ENCODE measurements at places on chromosomes 6 and 20.

- DNase-seq = no peak
Observed at GRCh38 chr6:12359036-12359435, 68.9 kb downstream of the EDN1 start.

GRCh38 chr20:44111712-44112335 is 75.2 kb downstream of the JPH2 start:
- DNase-seq = no peak

DNA sequence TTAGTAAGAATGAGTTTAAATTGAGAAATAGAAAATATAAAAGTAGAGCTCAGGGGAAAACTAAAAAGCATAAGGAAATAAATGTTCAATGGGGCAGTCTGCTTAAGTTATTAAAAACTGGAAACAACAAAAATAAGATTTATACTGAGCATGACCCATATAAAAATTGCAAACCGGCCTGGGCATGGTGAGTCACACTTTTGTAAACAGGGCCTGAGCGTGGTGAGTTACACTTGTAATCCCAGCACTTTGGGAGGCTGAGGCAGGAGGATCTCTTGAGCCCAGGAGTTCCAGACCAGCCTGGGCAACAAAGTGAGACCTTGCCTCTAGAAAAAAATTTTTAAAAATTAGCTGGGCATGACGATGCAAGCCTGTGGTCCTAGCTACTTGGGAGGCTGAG is 74.6 kb downstream of the TMEM244 start:
- no peak for DNase-seq

DNA sequence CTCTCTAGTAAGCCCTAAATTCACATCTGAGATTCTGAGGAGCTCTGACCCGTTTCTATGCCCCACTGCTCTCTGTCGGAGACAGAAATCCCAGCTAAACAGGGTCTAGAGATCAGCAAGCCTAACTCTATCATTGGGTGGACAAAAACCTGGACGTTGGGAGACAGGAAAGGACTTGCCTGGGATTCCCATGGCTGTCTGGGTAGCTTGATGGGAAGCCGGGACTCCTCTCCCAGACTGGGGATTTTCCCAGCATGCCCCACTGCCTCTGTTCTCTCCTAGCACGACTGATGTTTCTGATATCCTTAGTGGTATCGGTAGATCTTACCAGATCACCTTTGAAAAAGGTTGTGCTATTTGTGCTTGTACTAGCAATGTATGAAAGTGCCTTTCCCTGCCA is 22.9 kb downstream of the DUSP22 start:
- no peak for DNase-seq

- DNase-seq = no peak
Observed at GRCh38 chr20:39395478-39396291, 433.5 kb downstream of the DHX35 start.

GRCh38 chr20:59599941-59600340 is 4.4 kb upstream of the PHACTR3 start:
- DNase-seq = no peak

GRCh38 chr6:108616973-108617372 is 56.3 kb downstream of the FOXO3 start:
- no peak for DNase-seq
